RCC 7860 (cell line): ENCODE measurements at places on chromosomes 11 and 22.

DNA sequence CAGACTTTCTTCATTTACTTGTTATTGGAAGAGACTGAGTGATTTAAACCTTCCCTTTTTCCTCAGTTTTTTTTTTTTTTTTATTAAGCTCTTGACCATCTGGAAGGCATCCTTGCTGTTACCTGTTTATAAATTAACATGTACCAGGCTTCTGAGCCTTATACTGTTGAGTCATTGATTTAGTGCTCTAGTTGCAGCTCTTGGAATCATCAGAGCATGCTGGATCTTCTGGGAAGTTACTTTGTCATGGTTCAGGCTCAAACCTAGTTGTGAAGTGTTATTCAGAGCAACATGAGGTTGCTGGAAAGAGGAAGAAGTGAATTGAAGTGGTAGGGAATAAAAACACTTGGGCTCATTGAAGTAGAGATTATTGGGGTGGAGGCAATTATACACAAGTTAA lies 6.3 kb downstream of the ZDHHC5 start:
- DNase-seq, result peak; percentile 54

DNA sequence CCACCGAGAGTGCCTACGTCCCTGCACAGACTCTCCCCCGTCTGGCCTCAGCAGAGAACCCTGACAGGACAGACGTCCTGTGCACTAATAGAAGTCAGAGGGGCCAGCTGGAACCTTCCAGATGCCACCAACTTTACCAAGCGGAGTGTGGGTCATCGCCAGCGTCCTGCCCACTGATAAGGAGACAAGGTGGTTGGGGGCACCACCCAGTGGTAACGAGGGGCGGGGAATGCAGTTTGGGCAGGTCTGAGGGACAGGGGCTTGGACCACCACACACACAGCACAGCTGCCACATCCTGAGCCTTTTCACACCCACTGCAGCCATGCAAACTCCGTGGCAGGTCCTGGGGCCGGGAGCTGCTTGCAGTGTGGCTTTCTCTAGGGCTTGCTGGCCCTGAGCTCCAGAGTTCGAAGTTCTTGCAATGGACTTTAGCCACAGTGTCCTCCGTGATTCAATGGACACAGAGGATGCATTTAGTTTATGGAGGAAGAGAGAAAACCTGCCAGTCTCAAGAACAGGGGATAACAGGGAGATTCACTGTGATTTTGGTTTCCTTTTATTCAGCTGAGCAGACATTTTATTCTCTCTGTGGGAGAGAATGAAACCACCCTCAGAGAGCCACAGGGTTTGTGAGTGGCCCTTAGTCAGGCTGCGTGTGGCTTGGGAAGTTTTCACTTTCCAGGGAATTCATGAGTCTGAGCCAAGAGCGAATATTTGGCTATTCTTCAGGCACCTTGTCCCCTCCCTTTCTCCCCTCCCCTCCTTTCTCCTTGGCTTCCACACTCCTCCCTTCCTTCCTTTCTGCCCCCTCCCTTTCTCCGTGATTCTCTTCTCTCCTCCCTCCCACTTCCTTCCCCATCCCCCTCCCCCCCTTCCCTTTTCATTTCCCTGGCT lies 13.1 kb downstream of the MRGPRG start:
- no peak for DNase-seq

DNA sequence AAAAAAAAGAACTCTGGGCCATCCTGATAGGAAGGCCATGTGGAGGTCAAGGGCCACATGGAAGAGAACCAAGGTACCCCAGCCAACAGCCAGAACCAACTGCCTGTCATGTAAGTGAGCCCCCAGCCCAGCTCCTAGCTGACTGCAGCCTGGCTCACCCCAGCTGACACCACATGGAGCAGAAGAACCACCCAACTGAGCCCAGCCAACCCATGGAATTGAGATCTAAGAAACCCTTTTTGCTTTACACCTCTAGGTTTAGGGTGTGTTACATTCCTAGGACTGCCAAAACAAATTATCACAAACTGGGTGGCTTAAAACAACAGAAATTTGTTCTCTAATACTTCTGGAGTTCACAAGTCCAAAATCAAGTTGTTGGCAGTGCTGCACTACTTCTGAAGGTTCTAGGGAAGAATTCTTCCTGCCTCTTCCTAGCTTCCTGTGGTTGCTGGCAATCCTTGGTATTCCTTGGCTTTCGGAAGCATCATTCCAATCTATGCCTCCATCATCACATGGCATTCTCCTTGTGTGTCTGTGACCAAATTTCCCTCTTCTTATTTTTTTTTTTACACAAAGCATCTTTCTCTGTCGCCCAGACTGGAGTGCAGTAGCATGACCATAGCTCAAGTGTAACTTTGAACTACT lies 4.4 kb downstream of the C11orf86 start:
- no peak for DNase-seq

- no peak for DNase-seq
These were observed 17.0 kb downstream of the TNKS1BP1 start for GRCh38 chr11:57307666-57308270.

- no peak for DNase-seq
These were observed 218.8 kb upstream of the SORL1-AS1 start for GRCh38 chr11:121671283-121672168.

GRCh38 chr22:25630447-25630846 lies 66.0 kb downstream of the GRK3 start:
- DNase-seq, result no peak

- no peak for DNase-seq
These were observed 60.6 kb upstream of the ARHGAP20 start for GRCh38 chr11:110772863-110773262.

GRCh38 chr11:48036466-48036865 lies 56.1 kb downstream of the PTPRJ start:
- DNase-seq, result no peak

- DNase-seq, result no peak
These were observed 1172.8 kb upstream of the TENM4 start for GRCh38 chr11:80613655-80614054.

DNA sequence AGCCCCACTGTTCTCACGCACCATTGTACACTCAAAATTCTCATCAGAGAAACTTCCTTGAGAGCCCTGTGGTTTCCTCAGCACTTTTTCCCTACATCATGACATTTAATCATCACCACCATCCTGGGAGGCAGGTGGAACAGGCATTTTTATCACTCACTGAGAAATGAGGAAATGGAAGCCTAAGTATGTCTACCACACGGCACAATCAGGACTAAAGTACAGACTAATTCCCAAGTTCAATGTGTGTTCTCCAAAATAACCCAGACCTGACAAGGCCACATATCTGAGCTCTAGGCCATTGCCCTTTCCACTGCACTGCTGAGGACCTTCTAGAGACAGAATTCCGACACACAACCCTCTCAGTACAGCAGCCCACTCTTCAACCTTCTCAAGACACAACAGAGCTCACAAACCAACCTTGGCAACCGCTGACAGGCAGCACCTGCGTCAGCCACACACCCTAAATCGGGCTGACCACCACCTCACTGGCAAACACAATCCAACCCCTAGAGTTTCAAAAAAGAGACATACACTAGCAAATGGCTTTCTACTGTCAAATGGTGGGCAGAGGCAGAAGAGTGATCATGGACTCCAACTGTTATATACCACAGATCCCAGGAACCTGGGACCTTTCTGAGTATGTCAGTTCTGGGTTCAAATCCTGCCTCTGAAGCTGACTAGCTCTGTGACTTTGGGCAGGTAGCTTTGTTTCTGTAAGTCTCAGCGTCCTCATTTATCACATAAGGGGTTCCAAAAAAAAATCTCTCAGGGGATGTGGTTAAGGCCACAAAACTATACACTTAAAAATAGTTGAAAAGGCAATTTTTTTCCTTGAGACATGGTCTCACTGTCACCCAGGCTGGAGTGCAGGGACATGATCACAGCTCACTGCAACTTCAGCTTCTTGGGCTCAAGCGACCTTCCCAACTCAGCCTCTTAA lies 16.3 kb downstream of the SMCO4 start:
- no peak for DNase-seq

GRCh38 chr11:59216641-59217564 lies 4.2 kb upstream of the MPEG1 start:
- DNase-seq, result no peak

DNA sequence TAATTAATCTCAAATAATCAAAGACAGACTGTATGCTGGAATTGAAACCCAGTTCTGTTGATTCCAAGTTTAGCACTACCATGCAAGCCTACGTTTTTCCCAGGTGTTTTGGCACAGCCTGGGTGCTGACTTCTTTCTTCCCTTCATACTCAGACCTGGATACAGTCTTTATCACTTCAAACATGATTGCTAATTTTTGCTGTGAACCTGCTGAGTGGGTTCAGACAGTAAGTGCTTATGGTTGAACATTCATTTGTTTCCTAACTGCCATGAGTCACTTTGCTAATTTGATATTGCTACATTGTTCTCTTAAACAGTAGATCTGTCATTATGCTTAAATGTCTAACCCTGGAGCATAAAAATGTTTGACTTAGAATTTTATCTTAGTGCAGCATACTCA lies 12.2 kb downstream of the PAAF1 start:
- no peak for DNase-seq

DNA sequence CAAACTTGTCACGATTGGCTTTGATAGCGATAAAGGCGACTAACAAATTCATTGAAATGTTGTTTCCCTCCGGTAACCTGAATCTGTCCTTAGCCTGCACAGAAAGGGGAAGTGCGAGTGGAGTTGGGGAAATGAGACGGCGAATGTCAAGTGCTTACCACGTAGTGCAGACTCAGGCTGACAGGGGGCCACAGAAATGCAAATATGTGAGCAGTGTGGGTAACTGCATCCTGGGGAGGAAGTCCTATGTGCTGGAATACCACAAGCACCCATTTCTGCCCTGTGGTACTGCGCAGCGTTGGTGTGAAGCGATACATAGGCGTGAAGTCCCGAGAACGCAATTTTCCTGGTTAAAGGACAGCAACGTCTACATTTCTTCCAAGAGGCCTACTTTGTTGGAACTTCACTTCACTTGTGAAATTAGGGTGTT lies 869 bp upstream of the EIF4ENIF1 start:
- DNase-seq, result peak; percentile 67

- no peak for DNase-seq
These were observed 30.7 kb downstream of the SLC22A25 start for GRCh38 chr11:63212742-63213141.

DNA sequence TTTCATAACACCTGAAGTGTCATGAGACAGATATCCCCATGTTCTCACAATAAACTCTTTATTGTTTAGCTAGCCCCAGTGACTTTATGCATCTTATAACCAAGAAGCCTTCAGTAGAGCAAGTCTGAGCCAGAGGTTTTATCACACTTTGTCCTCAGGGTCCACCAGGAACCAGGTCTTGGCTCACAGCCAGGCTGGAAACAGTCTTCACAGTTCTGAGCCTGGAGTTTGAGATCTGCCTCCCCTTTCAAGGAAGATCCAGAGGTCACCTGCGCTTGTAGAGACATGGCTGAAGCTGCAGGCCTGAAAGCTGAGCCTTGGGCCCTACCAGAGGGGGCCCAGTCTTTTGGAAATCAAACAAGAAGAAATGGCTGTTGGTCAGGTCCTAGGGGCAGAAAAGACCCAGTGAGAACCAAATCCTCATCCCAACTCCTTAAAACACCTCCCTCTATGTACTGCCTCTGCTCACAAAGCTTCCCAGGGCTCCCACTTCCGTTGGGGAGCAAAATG lies 3.5 kb downstream of the RRP8 start:
- DNase-seq, result no peak

- DNase-seq, result no peak
These were observed 965 bp downstream of the SLC37A2 start for GRCh38 chr11:125064070-125064469.

DNA sequence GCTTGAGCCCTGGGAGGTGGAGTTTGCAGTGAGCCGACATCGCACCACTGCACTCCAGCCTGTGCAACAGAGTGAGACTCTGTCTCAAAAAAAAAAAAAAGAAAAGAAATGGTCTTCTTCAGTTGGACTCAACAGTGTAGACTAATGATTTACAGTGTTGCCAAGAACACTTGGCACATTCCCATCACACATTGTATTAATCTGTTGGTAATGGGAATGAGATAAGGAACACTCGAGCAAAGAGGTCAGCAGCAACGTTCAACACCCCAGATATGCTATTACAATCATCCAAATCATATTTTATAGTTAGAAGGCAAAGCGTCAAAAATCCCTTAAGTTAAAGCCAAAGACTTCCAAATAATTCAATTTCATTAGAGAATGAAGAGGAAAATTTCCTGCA lies 14.5 kb downstream of the CDON start:
- no peak for DNase-seq

DNA sequence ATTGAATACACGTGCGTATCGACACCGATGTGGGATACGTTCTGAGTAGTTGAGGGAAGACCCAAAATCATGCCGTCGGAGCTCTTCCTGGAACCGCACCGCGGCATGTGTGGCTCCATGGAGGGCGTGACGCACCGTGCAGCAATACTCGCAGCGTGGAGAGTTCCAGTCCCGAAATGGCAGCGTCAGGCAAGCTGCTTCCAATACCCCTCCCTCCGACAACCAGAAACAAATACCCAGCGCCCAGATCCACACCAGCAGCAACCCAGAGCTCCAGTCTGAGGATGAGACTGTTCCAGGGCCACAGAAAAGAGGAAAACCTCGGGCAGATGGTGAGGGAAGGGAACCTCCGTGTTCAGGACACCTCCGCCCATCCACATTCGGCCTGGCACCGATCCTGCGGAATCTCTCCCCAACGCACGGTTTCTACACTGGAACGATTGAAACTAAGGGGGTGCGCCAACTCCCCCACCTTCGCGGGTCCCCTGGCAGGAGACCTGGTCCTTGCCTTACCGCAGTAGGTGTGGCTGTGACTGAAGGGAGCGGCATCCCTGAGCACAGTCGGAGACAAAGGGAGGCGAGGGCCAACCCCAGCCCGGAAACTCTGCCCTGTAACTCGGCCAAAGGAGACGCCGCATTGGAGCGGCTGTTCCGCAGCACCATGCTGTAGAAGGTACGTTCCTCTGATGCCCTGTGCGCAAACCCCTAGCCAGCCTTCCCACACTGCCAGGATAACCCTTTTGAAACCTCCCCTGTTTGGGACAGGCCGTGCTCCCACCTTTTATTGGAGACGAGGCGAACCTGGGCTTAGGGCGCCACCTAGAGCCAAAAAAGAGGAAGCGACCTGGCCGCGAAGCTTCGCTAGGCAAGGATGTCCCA lies 28.2 kb downstream of the DBX1 start:
- peak; percentile 26 for DNase-seq

DNA sequence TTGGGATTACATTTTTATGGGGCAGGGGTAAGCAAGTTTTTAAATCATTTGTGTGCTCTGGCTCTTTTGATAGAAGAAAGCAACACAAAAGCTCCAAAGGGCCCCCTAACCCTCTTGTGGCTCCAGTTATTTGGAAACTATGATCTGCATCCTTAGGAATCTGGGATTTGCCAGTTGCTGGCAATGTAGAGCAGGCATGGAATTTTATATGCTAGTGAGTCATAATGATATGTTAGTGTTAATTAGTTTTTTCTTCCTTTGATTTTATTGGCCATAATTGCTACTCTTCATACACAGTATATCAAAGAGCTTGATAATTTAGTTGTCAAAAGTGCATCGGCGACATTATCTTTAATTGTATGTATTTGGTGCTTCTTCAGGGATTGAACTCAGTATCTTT lies 10.1 kb downstream of the RAG1 start:
- no peak for DNase-seq
